ENCODE measurements at places on chromosomes 2 and 18.

GRCh38 chr2:204321910-204322751 is 223.1 kb upstream of the PARD3B start:
- no peak for DNase-seq

- DNase-seq = no peak
Measured at GRCh38 chr18:13684546-13684945, 41.8 kb downstream of the FAM210A start.

- no peak for DNase-seq
Measured at GRCh38 chr2:161170958-161171932, 11.0 kb downstream of the TANK start.

- no peak for DNase-seq
Measured at GRCh38 chr2:194004590-194005206, 1652.3 kb upstream of the SLC39A10 start.

GRCh38 chr2:44779793-44780192 is 161.7 kb upstream of the SIX3 start:
- DNase-seq = no peak

GRCh38 chr2:175435012-175435411 is 253.5 kb upstream of the ATP5MC3 start:
- DNase-seq = no peak

GRCh38 chr18:21167641-21168377 is 56.2 kb upstream of the ROCK1 start:
- no peak for DNase-seq

DNA sequence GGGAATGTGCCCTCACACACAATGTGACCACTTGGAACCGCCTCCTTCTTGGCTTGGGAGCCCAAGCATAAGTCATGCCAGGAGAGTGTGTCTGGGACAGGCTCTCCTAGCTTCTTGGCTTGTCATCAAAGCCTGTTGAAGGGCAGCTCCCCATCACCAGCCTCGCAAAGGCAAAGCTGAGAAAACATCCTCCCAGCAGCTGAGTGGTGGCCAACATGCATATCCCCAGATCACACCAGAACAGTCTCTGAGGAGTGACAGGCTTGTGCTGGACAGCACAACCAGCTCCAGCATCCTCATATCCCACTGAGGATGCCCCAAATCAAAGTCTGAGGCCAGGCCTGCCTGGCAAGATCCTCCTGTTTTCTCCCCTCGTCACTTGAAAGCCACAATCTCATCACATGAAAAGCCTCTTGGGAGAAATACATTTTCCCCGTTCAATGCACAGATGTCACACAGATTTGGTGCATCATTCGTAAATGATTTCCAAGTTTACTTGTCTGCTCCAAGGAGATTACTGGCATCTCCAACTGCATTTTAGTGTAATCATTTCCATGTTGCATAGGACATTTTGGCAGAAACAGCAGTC is 269.3 kb downstream of the TTC32 start:
- DNase-seq = no peak

- no peak for DNase-seq
Measured at GRCh38 chr2:230925443-230925878, 419 bp upstream of the GPR55 start.

DNA sequence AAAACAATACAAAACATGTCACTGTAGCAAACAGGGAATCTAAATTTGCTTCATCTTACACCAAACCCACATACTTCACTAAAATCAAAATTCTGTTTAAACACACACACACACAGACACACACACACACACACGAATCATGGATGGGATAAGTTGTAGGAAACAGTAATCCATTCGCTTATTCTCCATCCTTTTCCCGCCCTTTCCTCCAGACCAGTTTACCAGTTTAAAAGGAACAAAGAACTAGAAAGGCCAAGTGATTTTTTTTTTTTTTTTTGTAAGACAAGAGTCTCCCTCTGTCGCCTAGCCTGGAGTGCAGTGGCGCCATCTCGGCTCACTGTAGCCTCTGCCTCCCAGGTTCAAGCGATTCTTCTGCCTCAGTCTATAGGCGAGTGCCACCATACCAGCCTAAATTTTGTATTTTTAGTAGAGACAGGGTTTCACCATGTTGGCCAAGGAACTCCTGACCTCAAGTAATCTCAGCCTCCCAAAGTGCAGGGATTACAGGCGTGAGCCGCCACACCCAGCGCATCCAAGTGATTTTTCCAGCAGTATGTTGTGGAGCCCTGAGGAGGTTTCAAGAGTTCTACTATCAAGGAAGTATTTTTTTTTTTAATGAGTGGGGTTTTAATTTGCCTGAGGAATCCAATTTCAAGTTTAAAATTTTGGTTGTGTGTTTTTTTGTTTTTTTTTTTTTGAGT is 5.7 kb downstream of the PSME4 start:
- DNase-seq = no peak

DNA sequence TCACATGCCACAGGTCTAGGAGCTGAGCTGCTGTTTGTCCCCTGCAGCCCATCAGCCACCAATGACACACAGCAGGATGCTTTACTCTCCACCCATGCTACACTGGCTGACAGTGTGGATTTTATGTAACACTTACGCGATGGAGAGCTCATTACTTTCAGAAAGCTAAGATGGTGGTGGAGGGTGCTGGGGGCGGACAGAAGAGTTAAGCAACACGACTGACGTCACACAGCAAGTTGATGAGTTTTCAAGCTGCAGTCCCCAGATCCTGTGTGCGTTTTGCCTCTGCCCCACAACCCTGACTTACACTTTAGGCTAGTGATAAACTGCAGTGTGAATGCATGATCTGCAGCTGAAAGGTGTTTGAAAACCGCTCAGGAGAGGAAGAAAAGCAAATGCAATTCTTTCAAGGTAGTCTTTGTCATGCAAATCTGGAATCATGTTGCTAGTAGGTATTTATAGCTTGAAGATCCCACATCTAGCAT is 42.4 kb downstream of the MRPS5 start:
- no peak for DNase-seq

- DNase-seq = no peak
Measured at GRCh38 chr18:59516356-59517155, 157.5 kb upstream of the LMAN1 start.

DNA sequence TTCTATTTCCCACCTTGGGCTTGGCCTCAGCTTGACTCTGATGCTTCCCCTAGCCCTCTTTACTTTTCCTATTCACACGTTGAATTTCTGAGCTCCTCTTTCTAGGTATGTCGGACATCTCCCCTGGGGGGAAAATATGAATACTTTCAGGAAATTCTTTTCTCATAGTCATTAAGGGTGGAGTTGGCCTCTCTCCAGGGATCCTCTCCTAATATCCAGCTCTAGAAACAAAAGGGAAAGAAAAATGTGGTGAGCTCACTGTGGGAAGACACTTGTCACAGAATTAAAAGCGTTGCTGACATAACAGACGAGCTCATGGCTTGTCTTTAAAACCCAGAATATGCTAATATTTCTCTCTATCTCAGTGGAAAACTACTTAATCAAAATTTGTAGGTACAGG is 132.7 kb upstream of the MEX3C start:
- no peak for DNase-seq

DNA sequence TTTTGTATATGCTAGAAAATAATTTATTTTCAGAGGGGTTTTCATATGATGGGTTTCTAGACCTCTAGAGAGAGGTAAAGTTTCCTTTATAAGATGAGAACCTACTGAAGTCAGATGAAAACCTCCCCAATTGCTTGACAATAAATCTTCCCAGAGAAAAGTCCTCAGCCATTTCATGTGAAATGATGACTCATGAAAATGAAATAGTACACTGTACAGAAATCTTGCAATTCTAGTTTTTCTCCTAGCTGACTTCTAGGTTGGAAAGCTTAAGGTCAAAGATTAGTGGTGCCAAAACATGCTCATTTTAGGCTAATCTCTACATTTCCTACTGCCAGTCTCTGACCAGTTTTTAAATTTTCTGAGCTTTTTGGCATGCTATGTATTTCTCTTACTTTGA is 826.5 kb upstream of the FSHR start:
- no peak for DNase-seq

GRCh38 chr2:127630096-127630863 is 15.7 kb upstream of the GPR17 start:
- DNase-seq = no peak

- DNase-seq = no peak
Measured at GRCh38 chr2:204574486-204574885, 29.2 kb downstream of the PARD3B start.

DNA sequence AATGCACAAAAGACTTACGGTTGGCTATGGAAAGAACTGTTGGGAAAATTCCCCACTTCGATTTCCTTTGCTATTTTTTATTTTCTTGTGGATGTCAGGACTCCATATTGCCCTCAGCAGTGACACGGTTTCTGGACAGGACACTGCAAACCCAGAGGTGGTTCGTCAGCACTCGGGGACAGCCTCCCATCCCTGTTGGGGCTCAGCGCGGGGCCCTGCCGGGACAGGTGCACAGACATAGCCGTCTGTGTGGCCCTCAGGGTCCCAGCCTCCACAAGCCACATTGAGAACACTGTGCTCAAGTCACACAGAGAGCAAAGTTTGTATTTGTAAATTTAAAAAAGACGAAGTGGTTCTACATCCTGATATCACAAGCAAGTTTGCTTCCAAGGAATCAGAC is 38.7 kb downstream of the MYT1L start:
- no peak for DNase-seq

DNA sequence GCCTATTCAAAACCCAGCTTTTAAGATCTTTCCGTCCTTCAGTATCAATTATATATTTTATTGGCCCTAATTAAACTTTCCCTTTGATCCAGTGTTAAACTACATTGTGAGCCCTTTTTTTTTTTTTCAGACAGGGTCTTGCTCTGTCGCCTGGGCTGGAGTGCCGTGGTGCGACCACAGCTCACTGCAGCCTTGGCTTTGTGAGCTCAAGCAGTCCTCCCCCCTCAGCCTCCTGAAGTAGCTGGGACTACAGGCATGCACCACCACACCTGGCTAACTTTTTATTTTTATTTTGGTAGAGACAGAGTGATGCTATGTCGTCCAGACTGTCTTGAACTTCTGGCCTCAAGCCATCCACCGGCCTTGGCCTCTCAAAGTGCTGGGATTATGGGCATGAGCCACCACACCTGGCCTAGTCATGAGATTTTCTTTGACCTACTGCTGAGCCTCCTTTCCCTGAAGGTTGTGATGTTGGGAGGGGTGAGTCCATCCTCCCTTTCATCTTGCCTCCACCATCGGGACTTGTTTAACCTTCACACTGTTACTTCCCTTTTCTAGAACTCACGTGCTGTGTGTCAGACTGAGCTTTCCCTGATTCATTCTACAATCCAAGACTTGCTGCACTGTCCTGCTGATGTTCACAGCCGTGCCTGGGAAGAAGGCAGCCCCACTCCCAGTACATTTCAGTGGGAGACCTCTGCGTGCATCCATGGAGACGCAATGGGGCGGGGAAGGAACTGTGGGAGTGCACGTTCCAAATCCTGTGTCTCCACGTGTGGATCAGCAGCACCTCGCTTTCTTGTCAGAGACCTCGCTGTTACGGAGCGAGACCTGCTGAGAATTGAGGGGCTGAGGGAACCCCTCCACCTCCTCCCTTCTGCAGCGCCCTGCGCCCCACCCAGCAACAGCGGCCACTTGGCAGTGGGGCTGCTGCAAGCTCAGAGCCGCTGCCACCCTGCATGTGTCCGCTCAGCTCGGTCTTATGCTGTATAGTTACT is 10.8 kb downstream of the OXER1 start:
- DNase-seq = no peak

DNA sequence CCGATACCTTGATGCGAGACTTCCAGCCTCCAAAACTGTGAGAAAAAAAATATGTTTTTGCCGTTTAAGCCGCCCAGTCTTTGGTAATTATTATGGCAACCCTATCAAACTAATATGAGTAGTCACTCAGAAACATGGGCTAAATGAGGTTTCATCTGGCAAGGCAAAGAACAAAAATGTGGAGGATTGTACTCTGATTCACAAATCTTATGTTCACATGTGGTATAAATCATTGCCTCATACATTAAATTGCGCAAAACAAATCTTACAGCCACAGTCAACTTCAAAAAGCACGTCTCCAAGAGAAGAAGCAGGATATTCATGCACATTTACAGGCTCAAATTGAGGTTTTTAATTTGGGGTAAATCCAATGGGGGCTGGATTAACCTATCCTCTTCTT is 1435.4 kb upstream of the LRRTM1 start:
- DNase-seq = no peak

DNA sequence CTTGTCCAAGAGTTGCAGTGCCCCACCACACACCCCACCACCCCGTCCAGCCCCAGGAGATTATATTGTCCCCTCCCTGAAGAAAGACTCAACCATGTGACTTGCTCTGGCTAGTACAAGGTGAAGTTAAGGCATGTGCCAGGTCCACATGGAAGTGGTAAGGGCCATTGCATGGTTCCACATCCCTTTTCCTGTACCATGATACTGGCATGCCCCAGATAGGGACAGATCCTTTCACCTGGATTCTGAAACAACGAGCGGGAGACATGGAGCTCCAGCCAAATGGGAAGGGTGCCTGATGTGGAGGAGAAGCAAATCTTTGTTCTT is 141.5 kb upstream of the APCDD1 start:
- DNase-seq = no peak

DNA sequence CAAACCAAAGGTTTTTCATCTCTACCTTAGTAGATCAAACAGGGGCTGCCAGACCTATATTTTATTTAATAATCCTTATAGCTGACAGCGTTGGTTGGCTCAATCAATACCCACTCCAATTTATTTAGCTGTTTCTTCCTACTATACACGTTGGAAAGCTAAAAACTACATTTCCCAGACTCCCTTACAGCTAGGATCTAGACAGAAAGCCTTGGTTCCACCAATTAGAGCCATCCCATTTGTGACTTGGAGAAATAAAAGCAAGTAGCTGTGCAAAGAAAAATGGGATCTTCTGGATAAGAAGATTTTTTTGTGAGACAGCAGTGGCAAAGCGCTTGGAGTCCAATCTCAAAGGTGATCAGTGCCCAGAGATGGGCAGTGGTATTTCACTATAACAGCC is 331.3 kb upstream of the MEIS1 start:
- no peak for DNase-seq

DNA sequence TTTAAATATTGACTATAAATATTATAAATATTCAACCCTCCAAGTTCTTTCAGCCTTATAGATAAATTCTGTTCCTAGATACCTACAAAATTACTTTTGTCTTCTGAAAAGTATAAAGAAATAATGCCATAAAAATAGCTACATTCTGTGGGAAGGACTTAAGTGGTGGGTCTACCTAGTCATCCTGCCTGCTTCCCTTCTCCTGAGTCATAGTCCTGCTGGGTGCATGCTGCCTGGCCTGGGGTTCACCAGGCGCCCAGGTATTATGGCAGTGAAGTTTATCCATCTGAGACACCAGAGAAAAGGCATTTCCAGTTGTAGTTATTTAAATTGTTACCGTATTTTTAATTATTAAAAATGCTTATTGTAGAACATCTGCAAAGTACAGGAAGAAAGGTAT is 167.5 kb downstream of the SLC39A10 start:
- no peak for DNase-seq

DNA sequence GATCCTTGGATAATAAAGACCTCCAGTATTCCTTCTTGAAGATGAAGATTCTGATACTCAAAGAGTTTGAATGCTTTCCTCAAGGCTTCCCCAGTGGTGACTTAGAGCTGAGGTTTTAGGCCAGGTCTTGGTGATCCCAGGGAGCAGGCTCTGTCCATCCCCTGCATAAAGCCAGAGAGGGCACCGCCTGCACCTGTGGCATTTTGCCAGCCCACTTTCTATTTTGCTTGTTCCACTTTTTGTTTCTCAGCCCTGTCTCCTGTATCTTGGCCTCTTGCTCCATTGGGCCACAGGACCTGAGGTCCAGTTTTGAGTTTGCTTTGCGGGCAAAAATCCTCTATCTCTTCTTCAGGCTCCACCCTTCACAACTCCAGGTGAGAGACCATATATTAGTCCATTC is 6.7 kb upstream of the SCYGR1 start:
- DNase-seq = no peak

Measured in GM19239 (cell line).